Pulmonary artery endothelial cell (primary cell): ENCODE measurements at places on chromosomes 6 and 20.

DNA sequence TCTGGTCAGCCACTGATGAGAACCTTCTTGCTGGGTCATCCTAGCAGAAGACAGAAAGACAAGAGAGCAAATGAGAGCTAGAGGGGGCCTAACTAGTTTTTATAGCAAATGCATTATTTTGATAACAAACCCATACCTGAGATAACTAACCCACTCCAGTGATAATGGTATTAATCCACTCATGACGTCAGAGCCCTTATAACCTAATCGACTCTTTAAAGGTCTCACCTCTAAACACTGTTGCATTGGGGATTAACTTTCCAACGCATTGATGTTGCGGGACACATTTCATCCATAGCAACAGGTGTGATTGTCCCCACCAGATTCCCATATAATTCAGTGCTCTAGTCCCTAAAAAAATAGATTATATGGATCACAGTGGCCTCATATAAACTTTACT lies 312.1 kb downstream of the HTR1B start:
- no peak for DNase-seq

- no peak for DNase-seq
These were observed 3.8 kb upstream of the MYBL2 start for GRCh38 chr20:43662943-43663655.

DNA sequence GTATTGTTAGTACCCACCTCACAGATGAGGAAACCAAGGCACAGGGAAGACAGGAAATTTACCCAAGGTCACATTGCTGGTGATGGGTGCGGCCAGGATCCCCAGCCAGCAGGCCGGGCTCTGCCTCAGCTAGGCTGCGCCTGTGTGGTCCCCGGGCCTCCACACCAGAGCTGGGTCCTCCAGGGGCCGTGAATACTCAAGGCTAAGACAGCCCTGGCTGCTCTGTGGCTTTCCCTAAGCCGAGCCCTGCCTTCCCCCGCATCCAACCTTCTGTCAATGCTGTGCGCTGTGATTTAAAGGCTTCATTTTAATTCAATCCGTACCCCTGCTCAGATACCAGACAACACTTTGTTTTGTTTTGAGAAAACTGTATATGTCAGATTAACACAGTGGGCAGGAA lies 246.7 kb downstream of the TTLL2 start:
- DNase-seq = no peak

- DNase-seq = no peak
These were observed 46.2 kb upstream of the RNF144B start for GRCh38 chr6:18340781-18341551.

- no peak for DNase-seq
These were observed 11.0 kb upstream of the FOXF2 start for GRCh38 chr6:1378065-1379016.

- DNase-seq = no peak
These were observed 63.8 kb upstream of the UST start for GRCh38 chr6:148682990-148683389.

- DNase-seq = no peak
These were observed 100.3 kb downstream of the REV3L start for GRCh38 chr6:111382476-111383294.
